Stimulated activated CD4-positive, alpha-beta T cell treated with anti-CD3 and anti-CD28 coated beads, Interleukin-15, amount 100 ng/mL, for 1 hour (primary cell): ENCODE measurements at places on chromosomes 1 and 21.

GRCh38 chr1:12618661-12618964, 603 bp upstream of the DHRS3 start:
- no peak for DNase-seq

GRCh38 chr1:71307451-71307850, 226.6 kb upstream of the ZRANB2 start:
- DNase-seq, result no peak

- DNase-seq, result no peak
These were observed 69.6 kb downstream of the COLGALT2 start for GRCh38 chr1:183967914-183968313.

DNA sequence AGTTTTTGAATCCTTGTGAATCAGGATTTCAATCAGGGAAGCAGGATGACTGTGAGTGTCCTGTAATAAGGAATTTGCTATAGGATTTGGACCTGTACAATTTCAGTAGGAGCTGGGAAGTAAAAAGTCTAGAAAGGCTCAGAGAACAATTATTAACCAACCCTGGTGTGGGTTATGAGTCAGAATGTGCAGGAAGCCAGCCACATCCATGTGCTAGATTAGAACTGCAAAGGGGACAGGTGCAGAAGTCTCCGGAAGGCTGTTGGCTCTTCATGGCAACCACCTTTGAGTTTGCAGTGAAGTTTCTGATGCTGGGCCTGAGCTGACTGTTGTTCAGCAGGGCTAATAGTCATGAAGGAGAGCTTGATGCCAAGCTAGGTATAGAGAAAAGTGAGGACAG, 70.7 kb downstream of the SPATA46 start:
- no peak for DNase-seq

GRCh38 chr21:33753886-33754285, 111.6 kb downstream of the ITSN1 start:
- DNase-seq, result no peak

GRCh38 chr1:9069326-9070100, at the start of gene SLC2A5:
SLC2A5 (minus strand) TSS chr1:9069635; CDS start chr1:9069536, 99 bp downstream.
- DNase-seq, result no peak

GRCh38 chr1:44696101-44696500, 21.6 kb downstream of the ARMH1 start:
- DNase-seq, result no peak

DNA sequence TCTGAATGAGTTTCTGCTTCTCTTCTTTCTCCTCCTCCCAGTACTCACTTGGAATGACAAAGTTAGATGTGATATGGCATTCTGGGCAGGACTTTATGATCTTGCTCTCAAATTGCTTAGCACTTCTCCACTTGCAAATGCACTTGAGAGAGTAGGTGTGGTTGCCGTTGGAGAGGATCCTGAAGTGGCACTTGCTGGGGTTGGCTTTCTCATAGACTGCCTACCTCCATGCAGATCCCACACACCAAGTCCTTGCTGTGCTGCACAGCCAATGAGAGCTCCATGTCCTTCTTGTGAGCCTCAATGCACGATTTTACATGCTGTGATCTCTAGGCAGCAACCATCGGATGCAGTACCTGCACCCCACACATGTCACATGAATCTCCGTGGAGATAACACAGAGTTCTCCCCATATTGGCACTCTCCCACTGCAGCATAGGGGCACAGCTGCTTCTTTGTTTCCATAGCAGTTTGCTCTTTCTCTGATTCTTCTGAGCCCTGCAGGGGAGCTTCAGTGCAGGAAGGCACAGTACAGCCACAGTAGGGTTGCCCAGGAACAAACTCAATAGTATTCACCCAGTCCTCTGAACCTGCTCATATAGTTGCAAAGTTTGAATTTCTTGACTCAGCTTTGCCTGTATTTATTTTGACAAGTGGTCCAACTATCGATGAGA, 45.2 kb downstream of the ZNF691 start:
- DNase-seq, result no peak

GRCh38 chr1:209454340-209454994, 129.0 kb upstream of the CAMK1G start:
- no peak for DNase-seq

- no peak for DNase-seq
These were observed 8.2 kb upstream of the MAGOH start for GRCh38 chr1:53246261-53247134.

DNA sequence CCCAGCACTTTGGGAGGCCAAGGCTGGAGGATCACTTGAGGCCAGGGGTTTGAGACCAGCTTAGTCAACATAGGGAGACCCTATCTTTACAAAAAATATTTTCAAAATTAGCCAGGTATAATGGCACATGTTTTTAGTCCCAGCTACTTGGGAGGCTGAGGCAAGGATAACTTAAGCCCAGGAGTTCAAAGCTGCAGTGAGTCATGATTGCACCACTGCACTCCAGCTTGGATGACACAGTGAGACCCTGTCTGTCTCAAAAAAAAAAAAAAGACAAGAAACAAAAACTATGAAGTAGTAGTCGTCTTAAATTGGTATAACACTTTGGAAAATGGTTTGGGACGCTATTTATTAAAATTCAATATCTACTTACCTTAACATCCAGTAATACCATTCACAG, 7.7 kb downstream of the AIM2 start:
- DNase-seq, result no peak

DNA sequence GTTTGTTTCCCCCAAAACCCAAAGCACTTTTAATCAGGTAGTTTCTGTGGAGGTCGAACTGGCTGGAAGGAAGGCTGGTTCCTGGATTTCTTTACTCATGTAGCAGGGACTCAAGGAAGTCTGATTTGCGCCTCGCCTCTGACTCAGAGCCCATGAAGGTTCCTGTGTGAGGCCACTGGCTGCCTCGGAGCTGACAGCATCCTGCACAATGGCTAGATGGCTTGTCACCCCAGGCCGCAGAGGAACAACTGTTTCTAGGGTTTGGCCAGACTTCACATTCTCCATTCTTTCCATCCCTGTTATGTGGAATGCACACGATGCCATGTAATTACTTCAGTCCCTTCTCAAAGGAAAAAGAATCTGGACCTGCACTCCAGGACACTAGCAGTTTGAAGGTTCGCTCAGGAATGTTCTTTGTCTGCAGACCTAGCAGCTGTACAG, 39.1 kb upstream of the PRSS38 start:
- no peak for DNase-seq

DNA sequence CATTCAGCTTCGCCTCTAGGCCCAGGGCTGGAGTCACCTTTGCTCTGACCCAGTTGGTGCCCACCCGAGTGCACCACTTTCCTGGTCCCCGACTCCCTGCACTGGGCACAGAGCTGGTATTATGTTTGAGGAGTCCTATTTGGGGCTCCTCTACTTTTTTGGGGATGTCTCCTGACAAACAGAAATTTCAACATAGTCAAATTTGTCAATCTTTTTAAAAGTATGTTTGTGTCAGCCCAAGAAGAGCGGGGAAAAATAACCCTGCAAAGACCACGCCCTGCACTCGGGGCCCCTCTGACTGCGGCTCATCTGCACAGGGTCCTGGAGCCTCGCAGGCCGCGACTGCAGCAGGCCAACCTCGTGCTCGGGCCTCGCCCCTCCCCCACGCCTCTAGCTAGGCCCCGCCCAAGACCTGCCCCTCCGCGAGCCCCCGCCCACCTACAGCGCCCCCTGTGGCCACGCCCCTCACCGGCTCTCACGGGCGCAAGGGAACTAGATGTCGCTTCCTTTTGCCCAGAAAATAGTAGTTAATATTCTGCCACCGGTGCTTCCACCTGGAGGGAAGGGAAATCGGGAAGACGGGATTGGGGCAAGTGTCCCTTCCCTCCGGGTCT, 11.4 kb downstream of the FAM229A start:
- no peak for DNase-seq

DNA sequence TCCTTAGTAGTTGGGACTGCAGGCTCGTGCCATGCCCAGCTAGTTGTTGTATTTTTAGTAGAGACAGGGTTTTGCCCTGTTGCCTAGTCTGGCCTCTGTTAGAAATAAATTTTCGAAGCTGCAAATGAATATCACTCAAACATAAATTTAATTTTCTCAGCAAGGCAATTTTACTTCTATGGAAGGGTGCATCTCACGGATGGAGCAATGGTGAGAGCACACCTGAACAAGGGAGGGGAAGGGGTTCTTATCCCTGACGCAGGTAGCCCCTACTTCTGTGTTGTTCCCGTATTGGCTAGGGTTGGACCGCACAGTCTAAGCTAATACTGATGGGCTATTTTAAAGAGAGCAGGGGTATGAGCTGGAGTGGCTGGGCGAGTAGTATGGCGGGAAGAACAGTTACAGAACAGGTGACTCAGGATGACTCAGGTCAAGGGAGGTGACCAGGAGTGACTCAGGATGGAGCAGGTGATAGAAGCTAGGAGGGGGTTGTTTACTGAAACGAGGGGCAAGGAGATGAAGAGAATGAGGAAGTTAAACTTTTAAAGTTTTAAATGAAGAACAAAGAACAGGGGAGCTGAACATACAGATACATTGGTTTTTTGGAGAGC, 7.5 kb downstream of the MDM4 start:
- DNase-seq, result no peak
